ENCODE measurements at places on chromosomes 13 and 19.
A peak's percentile ranks its signal among the peaks of the same experiment; 100 is the strongest.

- DNase-seq = peak; percentile 92
Measured at GRCh38 chr19:53254411-53255341, at the start of gene ZNF677. TSS of gene ZNF677 (minus strand) at chr19:53254873. CDS start at chr19:53251550, 3,323 bp downstream.

GRCh38 chr13:84917252-84917878 lies 881.9 kb downstream of the SLITRK6 start:
- DNase-seq = peak; percentile 22

GRCh38 chr19:48391100-48392005 lies at the start of gene KDELR1:
TSS of gene KDELR1 (minus strand) at chr19:48391551. CDS start at chr19:48391358, 193 bp downstream.
- peak; percentile 83 for DNase-seq

- DNase-seq = no peak
Measured at GRCh38 chr19:41305927-41306793, 3.8 kb upstream of the CCDC97 start.

- DNase-seq = no peak
Measured at GRCh38 chr13:67549331-67549730, 319.2 kb upstream of the PCDH9 start.

- no peak for DNase-seq
Measured at GRCh38 chr13:110890279-110891165, 24.3 kb downstream of the ANKRD10 start.

DNA sequence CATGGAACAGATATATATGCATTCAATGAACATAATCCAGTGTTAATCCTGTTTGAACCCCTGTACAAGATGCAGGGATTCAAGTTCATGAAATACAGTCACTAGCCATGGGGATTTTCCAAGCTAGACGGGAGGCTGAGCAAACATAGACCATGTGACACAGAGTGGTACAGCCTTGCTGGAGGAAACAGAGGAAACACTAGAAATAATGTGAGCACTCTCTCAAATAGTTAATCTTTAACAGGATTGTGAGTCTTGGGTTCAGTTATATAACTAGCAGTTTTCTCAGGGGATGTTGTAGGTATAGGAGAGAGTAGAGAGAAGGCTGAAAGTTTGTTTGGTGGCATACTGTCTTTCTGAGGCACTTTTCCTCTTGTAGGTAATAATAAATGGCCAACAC lies 13.9 kb upstream of the LGALS16 start:
- no peak for DNase-seq

DNA sequence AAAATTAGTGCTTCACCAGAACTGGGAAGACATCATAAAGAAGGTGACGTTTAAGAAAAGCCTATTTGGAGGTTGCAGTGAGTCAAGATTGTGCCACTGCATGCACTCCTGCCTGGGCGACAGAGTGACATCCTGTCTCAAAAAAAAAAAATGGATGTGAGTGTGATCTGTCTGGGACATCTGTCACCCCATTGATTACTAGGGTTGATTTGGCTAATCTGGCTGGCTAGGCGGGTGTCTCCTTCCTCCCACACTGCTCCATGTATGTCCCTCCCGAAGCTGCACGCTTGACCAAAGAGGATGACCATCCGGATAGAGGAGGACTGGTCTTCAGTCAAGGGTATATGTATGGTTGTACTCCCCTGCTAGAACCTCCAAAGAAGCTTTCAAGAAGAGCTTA lies 2.6 kb downstream of the GTF2F2 start:
- DNase-seq = no peak

DNA sequence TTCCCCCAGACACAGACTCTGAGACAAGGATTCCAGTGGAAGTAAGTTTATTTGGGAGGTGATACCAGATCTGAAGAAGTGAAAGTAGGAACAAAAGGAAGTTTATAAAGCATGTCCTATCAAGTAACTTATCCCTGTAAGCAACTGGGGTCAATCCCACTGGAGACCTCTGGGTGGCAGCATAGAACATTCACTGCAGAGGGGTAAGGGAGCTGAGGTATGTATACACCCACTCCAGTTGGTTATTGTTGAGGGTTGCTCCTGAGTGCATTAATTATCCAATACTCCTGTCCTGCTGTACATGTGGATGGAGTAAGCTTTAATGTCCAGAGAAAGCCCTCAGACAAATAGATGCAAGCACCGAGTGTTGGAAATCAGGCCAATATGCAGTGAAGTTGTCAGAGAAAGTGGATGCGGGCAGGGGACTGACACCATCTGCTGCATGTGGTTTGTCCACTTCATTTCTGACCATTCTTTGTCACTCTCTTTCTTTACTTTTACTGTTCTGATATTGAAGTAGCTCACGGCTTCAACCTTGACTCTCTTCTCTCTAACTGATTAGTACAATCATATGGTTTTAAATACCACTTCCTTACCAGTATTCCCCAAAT lies 46.7 kb downstream of the NOTCH3 start:
- peak; percentile 35 for DNase-seq

GRCh38 chr13:86813198-86813597 lies 858.0 kb upstream of the SLITRK5 start:
- no peak for DNase-seq

DNA sequence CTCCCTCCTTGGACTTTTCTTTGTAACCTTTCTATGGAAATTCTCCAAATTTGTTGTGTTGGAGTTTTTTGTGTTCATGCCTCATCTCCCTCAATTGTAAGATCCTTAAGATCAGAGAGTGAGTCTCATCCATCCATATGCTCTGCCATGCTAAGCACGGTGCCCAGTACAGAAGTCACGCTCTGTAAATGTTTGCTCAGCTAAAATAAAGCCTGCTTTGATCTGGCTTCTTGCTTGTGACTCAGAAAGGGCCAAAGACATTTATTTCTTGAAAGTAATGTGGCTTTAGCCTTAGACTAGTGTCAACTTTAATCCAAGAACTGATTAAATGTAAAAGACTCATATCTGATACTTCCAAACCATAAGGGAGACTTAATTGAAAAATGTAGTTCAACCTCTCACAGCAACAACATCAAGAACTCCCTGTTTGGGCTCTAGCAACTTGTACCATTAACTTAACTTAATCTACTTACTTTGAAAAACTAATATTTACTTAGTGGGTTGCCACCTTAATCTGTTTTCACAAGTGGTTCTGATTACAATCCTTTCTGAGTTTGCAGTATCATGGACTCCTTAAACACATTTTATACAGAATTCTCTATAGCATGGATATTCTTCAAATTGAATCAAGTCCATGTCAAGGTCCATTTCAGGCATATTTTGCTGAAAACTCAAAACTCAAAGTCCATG lies 100.2 kb downstream of the KL start:
- no peak for DNase-seq

- no peak for DNase-seq
Measured at GRCh38 chr19:2079076-2079864, 16.9 kb downstream of the MOB3A start.

DNA sequence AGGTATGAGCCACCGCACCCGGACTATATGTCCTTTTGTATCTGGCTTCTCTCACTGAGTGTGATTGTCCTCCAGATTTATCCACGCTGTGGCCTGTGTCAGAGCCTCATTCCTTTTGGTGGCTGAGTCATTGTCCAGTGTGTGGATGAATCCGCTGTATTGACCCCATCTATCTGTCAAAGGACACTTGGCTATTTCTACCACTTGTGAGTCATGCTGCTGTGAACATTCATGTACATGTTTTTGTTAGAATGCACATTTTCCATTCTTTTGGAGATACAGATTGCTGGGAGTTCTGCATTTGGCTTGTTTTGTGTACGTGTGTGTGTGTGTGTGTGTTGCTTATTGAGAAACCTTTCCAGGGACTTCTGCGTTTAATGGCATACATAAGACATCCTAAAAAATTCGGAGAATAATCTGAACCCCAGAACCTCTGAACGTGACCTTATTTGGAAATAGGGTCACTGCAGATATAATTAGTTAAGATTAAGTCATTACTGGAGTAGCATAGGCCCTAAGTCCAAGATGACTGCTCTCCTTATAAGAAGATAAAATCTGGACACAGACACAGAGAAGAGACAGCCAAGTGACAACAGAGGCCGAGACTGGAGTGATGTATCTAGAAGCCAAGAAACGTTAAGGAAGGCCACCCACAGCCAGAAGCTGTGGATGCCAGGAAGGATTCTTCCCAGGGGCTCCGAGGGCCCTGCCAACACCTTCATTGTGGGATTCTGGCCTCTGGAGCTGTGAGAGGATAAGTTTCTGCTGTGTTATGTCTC lies 4.9 kb upstream of the GIPC3 start:
- peak; percentile 45 for DNase-seq

- DNase-seq = peak; percentile 73
Measured at GRCh38 chr13:40494513-40494912, 171.9 kb downstream of the FOXO1 start.

GRCh38 chr19:14761607-14762006 lies 16.8 kb downstream of the ADGRE2 start:
- DNase-seq = no peak

DNA sequence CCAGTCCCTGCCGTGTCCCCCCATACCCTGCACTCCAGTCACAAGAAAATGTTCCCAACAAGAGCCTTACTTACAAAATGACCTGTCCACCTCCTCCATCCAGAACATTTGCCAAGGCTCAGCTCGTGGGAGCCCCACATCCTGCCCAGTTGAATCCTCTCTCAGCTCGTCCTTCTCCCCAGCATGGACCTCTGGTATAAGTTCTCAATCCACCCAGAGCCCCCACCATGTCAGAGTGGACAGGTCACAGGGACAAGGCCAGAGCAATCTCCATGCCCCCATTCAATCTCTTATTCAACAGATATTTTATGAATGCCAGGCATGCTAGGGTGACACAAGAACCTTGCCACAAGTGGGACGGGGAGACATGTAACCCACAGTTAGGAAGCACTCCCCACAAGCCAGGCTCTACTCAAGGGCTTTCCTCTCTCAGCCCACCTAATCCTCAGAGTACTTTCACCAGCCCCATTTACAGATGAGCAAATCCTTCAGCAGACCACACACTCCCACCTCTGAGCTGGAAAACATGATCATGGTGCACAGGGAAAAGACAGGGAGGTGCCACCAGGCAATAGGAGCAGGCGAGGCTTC lies 15.1 kb downstream of the DEDD2 start:
- DNase-seq = no peak

GRCh38 chr19:3193256-3194105 lies 7.8 kb downstream of the NCLN start:
- no peak for DNase-seq

- DNase-seq = no peak
Measured at GRCh38 chr19:17671906-17672305, 16.2 kb downstream of the UNC13A start.

- peak; percentile 34 for DNase-seq
Measured at GRCh38 chr13:92806215-92806614, 420.4 kb upstream of the GPC6 start.

- no peak for DNase-seq
Measured at GRCh38 chr13:70714993-70715392, 606.7 kb upstream of the KLHL1 start.

GRCh38 chr13:72760189-72760588 lies 21.5 kb downstream of the DIS3 start:
- DNase-seq = no peak

DNA sequence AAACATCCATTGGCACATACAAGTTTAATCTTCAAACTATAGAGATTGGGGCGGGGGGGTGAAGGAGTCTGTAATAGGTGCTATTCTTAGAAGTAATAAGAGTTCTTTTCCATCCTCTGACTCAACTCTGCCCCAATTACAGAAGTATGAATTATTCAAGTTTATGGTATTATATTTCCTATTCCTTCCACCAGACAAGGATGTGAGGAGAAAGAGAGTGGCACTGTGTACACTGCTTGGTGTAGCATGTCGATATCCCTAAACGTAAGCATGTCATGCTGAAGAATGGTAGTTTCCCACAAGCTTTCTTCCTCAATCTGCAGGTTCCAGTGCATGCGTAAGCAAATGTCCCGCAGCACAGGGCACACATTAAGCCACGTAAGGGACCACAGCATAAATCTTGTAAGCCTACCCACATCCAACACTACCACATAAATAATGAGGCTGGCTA lies 14.1 kb downstream of the BRD4 start:
- DNase-seq = no peak

- peak; percentile 48 for DNase-seq
Measured at GRCh38 chr19:45403781-45404556, 900 bp downstream of the PPP1R13L start.

- no peak for DNase-seq
Measured at GRCh38 chr19:3478409-3479176, 1.7 kb downstream of the SMIM24 start.

DNA sequence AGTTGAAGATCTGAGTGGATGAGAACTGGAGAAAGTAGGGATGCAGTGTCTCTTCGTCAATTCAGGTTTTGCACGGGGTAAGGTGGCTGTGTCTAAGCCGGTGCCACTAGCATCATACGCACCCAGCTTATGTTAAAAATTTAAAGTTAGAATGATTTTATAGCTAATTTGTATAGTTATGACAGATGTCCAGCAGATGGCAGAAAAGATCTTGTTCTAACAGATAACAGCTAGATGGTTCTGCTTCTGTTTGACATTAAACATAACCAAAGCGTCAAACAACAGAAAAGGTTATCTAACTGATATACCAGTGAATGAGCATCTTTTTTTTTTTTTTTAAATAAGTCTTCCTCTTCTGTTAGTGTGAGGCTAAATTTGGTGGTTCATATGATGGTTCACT lies 18.8 kb upstream of the EDDM13 start:
- DNase-seq = peak; percentile 68

DNA sequence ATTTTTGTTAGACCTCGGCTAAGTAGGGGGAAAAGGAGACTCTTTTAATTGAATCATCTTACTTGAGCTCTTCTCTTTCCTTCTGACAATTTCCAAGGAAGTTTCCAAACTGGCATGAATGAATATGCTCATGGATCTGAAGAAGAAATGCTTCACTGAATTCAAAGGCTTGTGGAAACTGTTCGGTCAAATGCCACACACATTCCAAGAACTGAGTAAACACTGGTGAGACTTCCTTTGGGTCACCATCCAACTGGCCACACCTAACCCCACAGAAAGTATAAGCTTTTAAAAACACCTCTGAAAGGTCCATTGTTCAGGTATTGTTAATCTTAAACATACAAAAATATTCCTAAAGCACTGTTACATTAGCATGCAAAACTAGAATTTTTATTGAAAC lies 33.6 kb downstream of the MTMR6 start:
- no peak for DNase-seq

- DNase-seq = no peak
Measured at GRCh38 chr13:31367410-31367809, 167.6 kb downstream of the B3GLCT start.

- DNase-seq = no peak
Measured at GRCh38 chr13:26197298-26197697, 24.8 kb downstream of the RNF6 start.

DNA sequence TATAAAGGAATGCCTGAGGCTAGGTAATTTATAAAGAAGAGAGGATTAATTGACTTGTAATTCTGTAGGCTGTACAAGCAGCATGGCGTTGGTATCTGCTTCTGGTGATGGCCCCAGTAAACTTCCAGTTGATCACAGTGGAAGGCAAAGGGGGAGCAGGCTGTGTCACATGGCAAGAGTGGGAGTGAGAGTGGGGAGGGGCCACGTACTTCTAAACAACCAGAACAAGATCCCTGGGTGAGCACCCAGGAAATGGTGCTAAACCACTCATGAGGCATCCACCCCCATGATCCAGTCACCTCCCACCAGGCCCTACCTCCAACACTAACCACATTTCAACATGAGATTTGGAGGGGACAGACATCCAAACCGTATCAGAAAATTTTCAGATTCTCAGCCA lies 3.0 kb upstream of the RNF113B start:
- DNase-seq = no peak
